ENCODE measurements at places on chromosomes 1 and 21.

DNA sequence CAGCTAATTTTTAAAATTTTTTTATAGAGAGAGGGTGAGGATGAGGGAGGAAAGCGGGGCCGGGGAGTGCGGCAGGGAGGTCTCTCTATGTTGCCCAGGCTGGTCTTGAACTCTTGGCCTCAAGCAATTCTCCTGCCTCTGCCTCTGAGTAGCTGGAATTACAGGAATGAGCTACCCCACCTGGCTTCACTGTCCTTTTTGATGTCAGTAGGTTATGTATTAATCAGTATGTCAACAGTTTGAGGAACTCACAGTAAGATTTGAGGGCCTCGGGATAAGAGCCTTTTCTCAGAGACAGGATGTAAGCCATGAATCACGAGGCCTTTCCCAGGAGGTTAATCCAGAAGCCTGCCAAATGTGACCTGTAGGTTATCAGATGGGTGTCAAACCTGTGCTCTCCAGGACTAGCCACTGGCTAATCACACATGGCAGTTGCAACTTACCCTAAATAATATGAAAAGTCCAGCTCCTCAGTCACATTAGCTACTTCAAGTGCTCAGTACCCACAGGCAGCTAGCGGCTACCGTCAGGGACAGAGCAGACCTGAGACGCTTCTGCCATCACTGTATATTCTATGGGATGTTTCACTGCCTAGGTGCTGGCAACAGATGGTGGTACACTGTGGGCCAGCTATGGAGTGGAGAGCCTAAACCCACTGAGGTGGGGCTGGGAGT lies 33.1 kb downstream of the TRIM67 start:
- no peak for DNase-seq

- peak; percentile 52 for DNase-seq
These were observed 46.1 kb upstream of the FBXO28 start for GRCh38 chr1:224067621-224068457.

GRCh38 chr1:75630004-75630594 lies 19.2 kb upstream of the SLC44A5 start:
- no peak for DNase-seq

DNA sequence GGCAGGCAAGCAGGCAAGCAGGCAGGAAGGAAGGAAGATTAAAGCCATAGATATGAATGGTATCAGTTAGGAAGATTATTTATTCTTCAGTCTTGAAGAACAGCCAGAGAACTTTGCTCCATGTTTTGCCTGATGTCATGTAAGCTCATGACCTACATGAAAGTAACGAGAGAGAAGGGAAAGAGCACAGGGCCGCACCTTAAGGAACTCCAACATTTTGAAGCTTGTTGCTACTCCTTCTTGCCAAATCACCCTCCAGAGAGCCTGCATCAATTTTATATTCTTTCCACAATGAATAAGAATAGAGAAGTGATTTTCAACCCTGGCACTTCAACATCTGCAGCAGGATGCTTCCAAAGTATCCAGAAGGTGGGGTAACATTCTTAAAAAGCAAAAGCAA lies 78.0 kb upstream of the EFHD2 start:
- no peak for DNase-seq

DNA sequence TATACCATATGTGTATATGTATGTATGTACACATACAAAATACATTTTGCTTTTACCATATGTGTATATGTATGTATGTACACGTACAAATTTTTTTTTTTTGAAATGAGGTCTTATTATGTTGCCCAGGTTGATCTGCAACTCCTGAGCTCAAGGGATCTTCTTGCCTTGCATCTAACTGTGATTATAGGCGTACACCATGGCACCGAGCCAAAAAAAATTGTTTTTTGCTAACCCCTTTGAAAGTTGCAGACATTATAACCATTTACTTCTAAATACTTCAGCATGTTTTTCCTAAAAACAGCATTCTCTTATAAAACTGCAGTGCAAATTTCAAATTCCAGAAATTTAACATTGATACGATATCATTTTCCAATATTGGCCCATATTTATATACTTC lies 147.0 kb downstream of the POU2F1 start:
- no peak for DNase-seq

- DNase-seq = no peak
These were observed 52.0 kb upstream of the FAM20B start for GRCh38 chr1:178973652-178974101.

DNA sequence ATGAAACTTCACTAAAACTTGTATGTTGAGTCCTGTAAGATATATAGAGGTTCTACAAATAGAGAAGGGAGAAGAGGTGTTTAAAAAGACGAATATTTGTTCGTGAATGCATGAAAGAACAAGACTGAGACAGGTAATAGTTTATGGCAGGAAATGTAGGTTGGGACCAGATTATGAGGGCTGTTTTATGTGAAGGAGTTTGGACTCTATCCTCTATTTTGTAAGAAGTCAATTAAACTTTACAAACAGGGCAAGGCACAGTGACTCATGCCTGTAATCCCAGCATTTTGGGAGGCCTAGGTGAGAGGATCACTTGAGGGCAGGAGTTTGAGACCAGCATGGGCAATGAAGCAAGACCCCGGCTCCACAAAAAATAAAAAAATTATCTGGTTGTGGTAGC lies 5.7 kb downstream of the SLC35A3 start:
- no peak for DNase-seq

GRCh38 chr1:245301162-245301580 lies 146.4 kb downstream of the KIF26B start:
- peak; percentile 75 for DNase-seq

DNA sequence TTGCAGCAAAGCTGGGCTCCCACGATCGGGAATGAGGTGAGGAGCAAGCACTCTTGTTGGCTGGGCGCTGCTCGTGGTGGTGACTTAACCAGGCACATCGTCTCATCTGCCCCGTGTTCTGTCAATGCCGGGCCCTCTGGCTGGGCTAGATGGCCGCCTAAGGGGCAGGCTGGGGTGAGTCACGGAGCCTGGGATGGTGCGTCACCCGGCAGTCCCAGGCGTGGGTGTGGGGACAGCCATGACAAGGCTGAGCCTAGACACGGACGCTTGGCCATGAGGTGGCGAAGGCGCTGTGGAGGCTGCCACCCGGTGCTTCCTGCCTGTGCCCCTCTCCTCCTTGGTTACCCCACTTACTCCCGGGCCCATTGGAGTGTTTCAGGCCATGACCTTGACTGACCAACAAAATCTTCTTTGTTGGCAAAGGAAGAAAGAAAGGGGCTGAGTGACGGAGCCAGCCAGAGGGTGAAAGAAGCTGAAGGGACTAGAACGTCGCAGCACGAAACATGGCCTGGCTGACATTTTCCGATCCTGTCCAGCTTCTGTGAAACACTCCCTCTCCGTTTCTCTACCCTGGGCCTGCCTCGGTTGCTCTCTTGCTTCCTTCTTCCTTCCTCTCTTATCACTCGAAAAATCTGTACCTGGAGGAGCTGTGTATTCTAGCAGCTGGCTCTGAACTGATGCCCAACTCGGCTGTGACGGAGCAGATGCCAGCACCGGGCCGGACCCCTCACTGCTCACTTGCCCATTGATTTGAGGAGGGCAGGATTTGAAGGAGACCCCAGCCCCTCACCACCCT lies 596 bp downstream of the CD247 start:
- DNase-seq = no peak

DNA sequence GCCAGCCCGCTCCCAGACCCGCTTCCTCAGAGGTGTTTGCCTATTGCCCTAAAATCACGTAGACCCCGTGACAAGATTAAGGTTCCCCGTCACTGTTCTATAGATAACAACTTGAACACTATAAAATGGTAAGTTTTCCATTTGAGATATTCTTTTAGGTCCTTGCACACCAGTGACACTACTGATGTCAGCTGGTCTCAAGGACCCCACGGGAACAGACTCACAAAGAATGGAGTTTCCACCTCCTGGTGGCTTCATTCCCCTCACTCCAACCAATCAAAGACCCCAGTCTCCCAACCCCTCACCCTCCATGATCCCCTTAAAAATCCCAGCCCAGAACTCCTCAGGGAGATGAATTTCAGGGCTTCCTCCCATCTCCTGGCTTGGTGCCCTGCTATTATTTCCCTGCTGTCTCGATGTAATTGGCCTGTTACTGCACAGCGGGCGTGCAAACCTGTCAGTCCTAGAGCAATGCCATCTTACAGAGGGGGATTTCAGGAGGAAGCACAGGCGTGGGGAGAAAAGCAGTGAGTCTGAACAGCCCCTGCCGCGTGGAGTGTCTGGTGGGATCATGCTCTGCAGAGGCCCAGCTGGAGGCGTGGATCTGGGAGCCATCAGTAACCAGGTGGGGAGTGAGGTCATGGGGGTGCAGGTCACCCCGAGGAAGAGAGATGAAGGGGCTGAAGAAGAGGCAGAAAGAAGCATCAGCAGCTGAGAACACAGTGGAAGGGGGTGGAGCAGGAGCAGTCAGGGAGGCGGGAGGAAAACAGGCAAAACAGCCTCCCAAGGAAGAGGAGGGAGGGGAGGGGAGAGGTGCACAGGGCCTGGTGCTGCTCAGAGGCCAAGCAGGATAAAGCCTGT lies 35.1 kb upstream of the LBR start:
- DNase-seq = no peak

GRCh38 chr1:87204441-87204840 lies 124.2 kb upstream of the LMO4 start:
- DNase-seq = no peak

GRCh38 chr1:26959722-26960624 lies at the start of gene KDF1:
KDF1 (minus strand) TSS chr1:26960468; CDS start chr1:26952380, 8,088 bp downstream.
- DNase-seq = no peak

DNA sequence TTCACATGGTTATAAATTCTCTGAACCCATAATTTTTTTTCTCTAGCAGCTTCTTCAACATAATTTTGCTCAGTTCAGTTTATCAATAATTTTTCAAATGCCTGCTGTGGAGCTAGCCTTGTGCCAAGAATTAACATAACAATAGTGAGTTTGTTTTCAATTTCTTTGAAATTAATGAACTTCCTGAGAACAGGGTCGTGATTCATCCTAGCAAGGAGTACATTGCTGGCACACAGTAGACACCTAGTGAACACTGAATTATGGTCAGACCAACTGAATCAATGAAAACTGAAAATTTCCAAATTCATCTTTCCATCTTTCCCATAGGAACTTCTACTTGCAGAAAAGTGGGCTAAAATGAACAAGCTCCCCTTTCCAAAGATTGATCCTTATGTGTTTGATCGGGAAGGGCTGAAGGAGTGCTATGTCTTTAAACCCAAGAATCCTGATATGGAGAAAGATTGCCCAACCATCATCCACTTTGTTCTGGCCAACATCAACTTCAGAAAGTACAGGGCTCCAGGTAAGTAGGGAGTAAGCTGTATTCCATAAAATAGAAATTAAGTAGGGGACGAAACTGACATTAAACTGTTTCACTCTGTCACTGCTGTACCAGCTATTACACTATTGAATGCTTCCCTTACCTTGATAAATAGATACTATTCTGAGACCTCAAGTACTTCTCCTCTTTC lies 148.7 kb downstream of the PLA2G4A start:
- no peak for DNase-seq

DNA sequence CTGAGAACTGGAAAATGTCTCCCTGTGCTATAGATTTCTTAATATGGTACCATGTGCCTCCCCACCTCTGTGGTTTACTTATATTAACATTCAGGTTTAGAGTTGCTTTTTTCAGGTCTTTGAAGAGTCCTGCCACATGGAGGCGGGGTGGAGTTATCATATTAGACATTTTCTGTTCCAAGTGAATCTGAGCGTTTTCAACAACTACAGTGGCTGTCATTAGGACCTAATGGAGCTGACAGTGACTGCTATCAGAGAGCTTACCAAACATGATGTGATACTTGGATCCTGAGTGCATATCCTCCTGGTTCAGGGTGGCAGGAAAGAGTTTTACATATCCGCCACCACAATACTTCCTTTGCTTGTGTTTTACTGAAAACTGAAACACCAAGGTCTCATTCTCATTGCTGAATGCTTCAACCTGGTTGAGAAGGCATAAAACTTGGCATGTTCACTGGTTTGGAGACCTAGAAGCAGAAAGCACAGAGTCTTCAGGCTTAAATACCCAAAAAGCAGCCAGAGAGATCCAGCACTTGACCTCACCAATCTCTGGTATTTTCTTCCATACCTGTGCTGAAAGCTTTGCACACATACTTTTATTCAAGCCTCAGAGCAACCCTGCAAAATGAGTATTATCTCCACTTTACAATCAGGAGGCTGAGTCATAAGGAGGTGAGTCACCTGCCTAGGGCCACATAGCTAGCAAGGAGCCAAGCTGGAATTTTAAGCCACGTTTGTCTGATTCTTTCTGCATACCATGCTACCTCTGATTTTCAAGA lies 47.4 kb upstream of the OSBPL9 start:
- peak; percentile 48 for DNase-seq

All from GM03348 (cell line).